ENCODE measurements at places on chromosomes 1 and 21. TPM values are rescaled to one million over a fixed set of nuclear protein-coding genes. Genes with fewer than 3 reads are reported as not detected.

The SELP gene
- 1.2 TPM for total RNA-seq

The TFF2 gene
- not detected for total RNA-seq

DNA sequence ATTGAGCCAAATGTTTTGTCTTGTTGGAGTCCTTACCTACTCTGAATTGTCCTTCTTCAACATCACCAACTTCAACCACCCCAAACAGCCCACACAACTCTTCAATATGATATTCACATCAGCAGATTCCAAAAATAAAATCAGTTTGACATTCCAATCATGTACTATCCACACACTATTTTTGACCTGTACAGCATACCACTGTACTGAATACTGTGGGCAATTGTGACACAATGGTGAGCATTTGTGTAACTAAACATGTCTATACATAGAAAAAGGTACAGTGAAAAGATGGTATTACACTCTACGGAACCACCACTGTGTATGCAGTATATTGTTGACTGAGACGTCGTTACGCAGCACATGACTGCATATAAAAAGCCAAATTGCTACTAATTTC is 223.1 kb downstream of the KCNT2 start:
- no peak for DNase-seq
- H3K36me3 ChIP-seq = no peaks in the 10 kb centered on the region
- H3K27ac ChIP-seq = no peak overlapping the region
- no peak overlapping the region for H3K4me3 ChIP-seq

DNA sequence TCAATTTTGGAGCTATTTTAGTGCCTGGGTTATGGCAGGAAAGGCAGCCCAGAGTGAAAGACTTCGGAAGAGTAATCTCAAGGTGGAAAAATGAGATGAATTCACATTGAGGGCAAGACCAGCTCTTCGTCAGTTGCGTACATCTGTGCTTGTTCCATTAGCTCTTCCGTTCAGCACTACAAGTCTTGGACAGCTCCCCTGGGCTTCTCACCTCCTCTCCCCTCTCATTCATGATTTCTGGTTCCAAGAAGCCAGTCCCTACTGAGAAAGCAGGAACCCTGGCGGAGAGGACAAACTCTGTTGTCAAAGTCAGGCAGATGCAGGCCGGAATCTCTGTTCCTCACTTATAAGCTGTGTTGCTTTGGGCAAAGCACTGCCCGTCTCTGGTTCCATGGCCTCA is 76.5 kb downstream of the ACTL8 start:
- H3K36me3 ChIP-seq = no peaks in the 10 kb centered on the region
- peak; percentile 77 for DNase-seq
- H3K4me1 ChIP-seq = no peaks in the 10 kb centered on the region
- peaks cover 7% of the 10 kb centered on the region for H3K27me3 ChIP-seq

GRCh38 chr1:36517011-36517771 is 34.5 kb upstream of the CSF3R start:
- no peak overlapping the region for H3K27ac ChIP-seq
- no peak for DNase-seq
- H3K27me3 ChIP-seq = peaks cover 3% of the 10 kb centered on the region
- no peaks in the 10 kb centered on the region for H3K4me1 ChIP-seq

Measured in muscle of leg (tissue), 16 donors.